ENCODE measurements at places on chromosomes 7 and 10. TPM values are rescaled to one million over a fixed set of nuclear protein-coding genes. Genes with fewer than 3 reads are reported as not detected.

- DNase-seq, result no peak
Observed at GRCh38 chr7:41193738-41194282, 509.1 kb downstream of the INHBA start.

- DNase-seq, result no peak
Observed at GRCh38 chr7:66638309-66639099, 9.8 kb downstream of the KCTD7 start.

DNA sequence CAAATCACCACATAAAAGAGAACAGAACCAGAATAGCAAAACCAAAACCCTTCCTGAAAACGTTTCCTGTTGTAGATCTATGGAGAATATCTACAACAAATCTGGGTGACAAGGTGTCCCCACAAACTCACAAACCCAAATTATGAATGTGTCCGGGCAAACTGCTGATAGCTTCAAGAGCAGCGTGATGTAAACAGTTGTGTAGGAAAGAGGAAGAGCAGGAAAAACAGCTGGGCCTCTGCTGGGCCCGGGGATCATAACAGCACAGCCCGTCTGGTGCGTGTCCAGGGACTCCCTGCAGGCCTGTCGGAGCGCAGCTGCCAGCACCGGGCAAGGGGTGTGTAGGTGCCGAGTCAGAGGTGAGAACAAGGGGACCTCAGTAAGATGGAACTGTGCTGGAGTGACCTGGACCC is 53.7 kb downstream of the KCNH2 start:
- no peak for DNase-seq

DNA sequence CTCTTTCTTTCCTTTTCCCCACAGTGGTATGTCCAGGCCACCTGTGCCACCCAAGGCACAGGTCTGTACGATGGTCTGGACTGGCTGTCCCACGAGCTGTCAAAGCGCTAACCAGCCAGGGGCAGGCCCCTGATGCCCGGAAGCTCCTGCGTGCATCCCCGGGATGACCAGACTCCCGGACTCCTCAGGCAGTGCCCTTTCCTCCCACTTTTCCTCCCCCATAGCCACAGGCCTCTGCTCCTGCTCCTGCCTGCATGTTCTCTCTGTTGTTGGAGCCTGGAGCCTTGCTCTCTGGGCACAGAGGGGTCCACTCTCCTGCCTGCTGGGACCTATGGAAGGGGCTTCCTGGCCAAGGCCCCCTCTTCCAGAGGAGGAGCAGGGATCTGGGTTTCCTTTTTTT is 2.3 kb upstream of the FSCN3 start:
- DNase-seq, result no peak

Gene SEPHS1
- 39.6 TPM for total RNA-seq

DNA sequence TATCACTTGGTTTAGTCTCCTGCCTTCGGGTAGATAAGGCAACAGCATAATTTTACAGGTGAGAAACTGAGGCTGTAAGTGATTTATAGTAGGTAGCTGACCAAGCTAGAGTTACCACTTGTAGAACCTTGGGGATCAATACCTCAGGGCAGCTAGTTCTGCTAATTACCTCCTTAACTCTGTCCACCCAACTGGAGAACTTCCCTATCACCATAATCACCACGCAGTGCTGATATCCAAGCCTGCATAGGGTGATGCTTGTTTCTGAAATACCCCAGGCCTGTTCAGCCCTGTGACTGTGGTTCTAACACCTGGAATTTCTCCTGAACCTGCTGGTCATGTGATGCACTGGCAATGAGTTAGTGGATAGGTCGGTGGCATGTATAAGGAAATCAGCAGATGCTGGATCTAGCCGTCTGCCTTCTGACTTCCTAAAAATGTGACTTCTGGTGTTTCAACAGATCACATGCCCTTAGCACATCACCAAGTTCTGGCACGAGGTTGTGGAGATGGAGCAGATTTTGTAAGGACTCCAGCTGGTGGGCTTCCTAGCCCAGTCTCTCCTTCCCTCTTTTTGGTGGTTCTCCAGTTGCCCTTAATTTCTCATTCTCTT is 15.3 kb downstream of the PLAU start:
- DNase-seq, result no peak

Gene COA1
- total RNA-seq, result 77.8 TPM

Gene TRPV5
- not detected for total RNA-seq

DNA sequence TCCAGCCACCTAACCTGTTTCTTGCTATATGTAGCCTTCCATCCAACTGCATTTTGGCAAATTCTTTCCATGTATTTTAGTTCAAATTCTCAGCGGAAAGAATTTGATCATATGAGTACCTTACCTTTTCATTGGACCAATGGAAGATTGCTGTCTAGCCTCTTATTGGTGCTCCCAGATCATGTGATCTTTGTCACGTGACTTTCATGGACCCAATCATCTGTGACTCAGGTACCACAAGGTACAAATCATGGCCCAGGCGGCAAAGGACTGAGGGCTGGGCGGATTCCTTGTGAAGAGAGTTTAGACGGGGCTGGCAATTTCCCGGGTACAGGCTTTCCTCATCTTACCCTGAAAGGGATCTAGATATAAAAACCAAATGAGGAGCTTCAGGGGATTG is 85.9 kb upstream of the TBX20 start:
- no peak for DNase-seq

- DNase-seq, result peak; percentile 56
Observed at GRCh38 chr7:108138911-108139310, 8.8 kb upstream of the LAMB4 start.

Gene EBLN1
- not detected for total RNA-seq

GRCh38 chr7:158449266-158449665 is 138.4 kb downstream of the PTPRN2 start:
- DNase-seq, result no peak

Gene NEBL
- total RNA-seq, result 0.03 TPM

DNA sequence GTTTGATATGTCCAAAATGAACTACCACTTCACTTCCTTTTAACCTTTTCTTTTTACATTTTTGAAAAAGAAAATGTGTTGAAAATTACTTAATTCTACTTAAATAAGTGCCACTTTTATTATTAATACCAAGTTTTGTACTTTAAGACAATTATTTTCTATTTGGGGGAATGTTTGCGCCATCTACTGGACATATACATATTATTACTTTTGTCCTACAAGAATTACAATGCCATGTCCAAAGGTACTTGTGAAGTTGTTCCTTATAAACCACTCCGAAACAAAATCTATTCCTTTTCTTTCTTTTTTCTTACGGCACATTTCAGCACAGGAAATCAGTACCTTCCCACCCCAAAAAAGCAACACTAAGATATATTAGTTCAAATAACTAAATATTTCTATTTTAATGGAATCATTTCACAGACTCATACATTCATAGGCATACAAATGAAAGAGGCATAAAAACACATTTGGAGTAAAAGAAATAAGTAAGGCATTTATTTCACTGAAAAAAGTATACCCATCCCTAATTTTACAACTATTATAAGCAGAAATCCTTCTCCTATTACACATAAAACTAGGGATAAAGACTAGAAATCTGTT is 169.9 kb downstream of the RNF133 start:
- DNase-seq, result peak; percentile 52

GRCh38 chr7:95141755-95142154 is 182.6 kb downstream of the PON1 start:
- DNase-seq, result peak; percentile 13

DNA sequence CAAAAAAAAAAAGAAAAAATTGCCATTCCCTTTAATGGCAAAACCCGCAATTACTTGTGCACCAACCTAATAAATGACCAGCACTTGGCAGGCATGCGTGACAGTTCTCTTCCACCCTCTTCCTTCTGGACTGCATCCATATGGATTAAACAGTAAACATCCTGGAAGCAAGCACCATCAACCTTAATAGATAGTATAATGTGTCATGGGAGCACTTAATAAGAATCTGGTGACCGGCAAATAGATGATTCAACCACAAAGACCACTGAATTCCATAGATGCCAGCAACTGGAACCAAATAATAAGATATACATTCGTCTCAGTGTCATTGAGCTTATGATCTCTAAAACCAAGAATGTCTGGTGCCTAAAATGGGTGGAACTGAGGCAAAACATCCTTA is 610.2 kb downstream of the CALN1 start:
- DNase-seq, result no peak

DNA sequence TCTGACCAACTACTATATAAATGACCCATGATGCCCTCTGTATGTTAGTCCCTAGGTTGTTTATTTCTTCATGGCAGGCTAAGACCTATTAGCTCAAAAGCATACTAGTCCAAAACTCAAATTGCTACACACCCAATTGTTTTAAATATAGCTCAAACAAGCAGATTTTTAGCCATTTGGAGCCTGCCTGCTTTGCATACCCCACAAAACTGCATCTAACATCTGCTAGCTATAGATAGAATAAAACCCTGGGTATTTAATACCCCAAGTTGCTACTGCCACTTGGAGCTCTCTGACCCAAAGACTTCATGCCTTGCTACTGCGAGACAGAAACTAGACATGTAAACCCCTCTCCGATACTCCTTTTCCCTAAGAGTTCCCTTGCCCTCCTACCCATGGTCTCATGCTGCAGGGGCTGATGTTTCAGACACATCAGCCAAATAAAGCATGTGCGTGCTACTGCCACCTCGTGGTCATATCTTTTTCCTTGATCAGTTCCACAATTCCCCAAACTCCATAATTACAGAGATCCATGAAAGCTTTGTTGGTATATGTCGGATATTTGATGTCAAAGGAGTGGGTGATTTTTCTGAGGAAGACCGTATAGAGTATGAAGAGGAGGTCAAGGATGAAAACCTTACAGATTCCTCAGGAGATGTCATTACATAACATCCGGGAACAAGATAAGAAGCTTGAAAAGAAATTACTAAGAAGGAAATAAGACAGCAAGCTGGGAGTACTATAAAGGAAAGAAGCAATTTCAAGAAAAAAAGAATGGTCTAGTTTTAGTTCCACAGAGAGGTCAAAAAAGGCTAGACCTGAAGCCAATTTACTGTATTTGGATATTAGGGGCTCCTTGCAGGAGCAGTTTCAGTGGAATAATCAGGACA is 386.6 kb downstream of the SH2D4B start:
- peak; percentile 8 for DNase-seq

DNA sequence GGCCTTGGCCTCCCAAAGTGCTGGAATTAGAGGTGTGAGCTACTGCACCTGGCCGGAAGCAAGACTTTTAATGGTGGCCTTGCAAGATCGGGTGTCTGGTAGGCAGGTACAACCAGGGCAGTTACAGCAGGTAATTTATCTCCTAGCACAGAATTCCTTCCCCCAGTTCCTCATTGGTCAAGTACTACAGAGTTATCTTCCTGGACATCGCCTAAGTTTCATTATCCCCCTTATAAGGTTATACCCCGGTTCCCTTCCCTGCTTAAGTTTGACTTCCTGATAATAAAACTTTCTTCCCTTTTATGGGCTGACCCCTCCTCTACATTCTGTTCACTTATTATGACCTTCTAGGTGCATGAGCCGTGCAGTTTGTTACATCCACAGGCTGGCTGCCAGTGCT is 19.0 kb upstream of the CYP3A43 start:
- DNase-seq, result no peak

Gene ARL4A
- 19.2 TPM for total RNA-seq

DNA sequence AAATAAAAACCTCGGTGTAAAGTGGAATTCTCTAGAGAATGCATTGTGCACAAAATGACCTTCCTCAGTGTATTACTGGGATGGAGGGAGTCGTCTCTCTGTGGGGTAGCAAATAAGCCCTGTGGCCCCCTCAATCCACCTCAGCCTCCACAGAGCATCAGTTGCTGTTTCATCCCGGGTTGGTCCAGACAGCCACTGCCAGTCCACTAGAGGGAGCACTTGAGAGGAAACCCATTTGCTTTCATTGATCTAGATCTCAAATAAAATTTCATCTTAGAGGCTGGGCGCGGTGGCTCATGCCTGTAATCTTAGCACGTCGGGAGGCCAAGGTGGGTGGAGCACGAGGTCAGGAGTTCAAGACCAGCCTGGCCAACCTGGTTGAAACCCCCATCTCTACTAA is 1128.7 kb downstream of the CNTNAP2 start:
- DNase-seq, result peak; percentile 72

Gene MYO3A
- total RNA-seq, result not detected

DNA sequence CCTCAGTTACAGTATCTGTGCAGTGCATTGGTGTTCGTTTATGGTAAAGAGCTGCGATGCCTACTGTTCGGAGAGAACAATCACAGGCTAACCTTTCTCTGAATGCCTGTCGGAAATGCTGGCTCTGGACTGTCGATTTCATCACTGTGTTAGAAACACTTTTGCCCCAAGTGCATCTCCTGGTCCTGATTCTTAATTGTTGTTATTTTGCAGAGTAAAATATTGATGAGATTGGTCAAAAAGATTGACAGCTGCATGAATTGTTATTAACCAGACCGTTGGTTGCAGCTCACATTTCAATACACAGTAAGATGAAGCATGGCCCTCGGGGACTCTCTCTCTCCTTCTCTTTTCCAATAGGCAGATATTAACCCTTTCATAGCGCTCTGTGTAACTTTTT is 557.4 kb upstream of the ADARB2 start:
- no peak for DNase-seq

DNA sequence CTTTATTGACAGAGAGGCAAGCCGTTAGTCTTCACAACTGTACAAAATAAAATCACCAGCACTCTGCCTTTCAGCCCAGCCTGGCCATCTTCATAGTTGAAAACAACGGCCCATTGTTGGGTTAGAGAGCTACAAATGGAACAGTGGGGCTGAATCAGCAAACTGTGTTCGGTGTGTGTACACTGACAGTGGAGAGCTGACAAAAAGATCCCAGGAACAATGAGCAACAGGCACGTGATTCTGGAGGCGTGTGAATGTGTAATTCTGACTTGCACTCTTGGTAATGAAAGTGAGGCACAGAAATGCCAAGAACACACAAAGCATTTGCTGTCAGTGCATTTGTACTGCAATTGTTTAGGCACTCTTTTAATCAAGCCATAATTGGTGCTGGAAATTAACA is 303.7 kb downstream of the WDR11 start:
- DNase-seq, result no peak

DNA sequence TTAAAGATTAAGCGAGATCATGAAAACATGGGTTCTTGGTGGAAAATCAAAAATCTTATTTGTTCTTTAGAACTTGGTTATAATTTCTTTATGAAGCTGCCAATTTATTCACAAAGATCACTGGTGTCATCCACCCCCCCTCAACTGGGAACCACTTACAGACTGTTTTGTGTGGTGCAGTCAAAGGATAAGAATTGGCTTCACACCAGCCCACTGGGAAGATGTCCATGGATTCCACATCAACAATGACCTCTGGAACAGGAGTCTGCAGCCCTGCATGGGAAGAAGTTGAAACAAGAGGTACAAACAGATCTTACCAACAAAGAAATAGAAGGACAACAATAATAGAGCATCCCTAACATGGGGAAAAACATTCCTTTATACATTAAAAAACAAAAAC is 205.2 kb downstream of the SFMBT2 start:
- DNase-seq, result no peak

- no peak for DNase-seq
Observed at GRCh38 chr10:95880704-95881103, 27.1 kb upstream of the CC2D2B start.

Data from myocyte (in vitro differentiated cells).